ENCODE measurements at places on chromosomes 12 and 14. TPM values are rescaled to one million over a fixed set of nuclear protein-coding genes. Genes with fewer than 3 reads are reported as not detected.

GPRC5D gene
- not detected for total RNA-seq

CYP46A1 gene
- total RNA-seq: 0.64 TPM

PRH2 gene
- total RNA-seq: not detected

ZC2HC1C gene
- total RNA-seq: 7.5 TPM

CLEC7A gene
- total RNA-seq: 83.4 TPM

ATF1 gene
- 17.2 TPM for total RNA-seq

GALNT9 gene
- total RNA-seq: 0.82 TPM

KRT78 gene
- total RNA-seq: not detected

OAS2 gene
- 2.0 TPM for total RNA-seq

- DNase-seq: no peak
These were observed 38.8 kb upstream of the EML1 start for GRCh38 chr14:99754141-99755067.

DNA sequence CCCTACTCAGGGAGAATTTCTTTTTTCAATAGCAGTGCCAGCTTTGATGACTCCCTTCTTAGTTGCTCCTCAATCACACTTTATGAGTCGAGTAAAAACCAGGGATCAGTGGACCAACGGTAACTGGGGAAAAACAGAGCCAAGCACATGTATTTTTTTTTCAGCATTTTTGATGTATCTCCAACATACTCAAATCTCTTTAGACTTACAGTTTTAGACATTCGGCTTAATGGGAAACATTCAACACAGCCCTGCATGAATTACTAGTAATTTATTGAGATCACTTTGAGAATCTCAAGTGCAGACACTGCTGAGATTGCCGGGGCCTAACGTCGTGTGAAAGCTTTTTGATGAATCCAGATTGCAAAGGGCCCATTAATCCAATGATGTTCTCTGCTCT, 306.7 kb downstream of the NUAK1 start:
- no peak for DNase-seq

DNA sequence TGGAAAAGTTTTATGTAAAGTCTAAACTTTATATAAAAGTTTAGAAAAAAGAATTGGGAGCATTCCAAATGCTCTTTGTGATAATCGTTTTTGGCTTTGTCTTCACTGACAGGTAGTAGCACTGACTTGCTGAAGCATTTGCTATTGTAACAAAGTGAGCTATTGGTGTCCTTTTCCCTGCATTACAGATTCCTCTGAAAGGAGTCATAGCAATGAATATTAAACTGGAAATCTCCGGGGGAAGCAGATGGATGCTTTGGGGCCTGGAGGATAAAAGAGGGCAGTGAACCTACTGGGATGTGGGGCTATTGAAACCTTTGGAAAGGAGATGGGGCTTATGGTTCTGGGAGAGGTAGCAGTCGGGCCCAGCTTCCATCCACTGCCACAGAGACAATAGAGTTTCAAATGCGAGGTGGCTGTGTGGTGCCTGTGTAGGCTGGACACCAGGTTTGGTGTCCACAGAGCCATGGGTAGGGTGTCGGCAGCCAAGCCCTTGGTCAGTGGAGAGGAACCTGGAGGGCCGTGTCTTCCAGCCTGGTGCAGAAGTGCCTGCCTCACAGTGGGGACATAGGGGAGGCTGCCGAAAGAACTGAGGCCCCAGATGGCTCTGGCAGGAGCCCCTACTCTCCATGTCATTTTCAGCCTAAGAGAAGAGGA, 10.1 kb downstream of the GSG1 start:
- no peak for DNase-seq

DNA sequence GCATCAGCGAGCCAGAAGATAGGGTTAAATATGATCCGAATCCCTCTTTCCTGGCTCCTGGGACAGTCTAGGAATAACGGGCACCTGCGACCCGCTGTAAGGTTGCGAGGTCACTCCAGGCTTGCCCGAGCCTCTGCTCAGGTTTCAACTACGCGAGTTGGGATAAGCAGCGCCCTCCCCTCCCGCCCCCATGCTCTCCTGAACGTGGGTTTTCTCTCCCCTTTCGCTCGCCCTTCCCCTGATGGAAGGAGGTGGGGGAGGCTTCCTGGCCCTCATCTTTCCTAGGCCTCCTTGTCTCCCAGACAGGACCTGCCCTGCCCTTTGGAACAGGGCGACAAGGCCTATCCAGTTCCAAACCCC, 753 bp upstream of the ATP5MC2 start:
- DNase-seq: peak; percentile 41

GRCh38 chr12:11859705-11860425, 210.4 kb downstream of the ETV6 start:
- no peak for DNase-seq

DNA sequence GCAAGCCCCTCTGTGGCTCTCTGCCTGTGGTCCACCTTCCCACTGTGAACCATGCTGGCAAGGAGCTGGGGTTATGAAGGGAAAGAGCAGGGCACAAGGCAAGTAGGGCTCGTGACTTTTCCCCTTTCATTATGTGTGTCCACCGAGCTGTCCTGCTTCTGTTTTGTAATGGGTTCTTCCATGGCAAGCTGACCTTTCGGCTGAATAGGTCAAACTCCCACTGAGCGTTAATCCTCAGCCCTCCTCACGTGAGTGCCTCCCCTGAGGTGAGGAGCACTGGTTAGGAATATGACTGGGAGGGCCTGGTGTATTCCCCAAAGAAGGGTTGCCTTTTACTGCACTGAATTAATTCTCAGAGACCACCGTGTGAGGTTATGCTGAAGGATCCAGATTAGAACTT, 424.3 kb downstream of the NPAS3 start:
- DNase-seq: no peak

- no peak for DNase-seq
These were observed 19.0 kb upstream of the TCL1B start for GRCh38 chr14:95667249-95667693.

DNA sequence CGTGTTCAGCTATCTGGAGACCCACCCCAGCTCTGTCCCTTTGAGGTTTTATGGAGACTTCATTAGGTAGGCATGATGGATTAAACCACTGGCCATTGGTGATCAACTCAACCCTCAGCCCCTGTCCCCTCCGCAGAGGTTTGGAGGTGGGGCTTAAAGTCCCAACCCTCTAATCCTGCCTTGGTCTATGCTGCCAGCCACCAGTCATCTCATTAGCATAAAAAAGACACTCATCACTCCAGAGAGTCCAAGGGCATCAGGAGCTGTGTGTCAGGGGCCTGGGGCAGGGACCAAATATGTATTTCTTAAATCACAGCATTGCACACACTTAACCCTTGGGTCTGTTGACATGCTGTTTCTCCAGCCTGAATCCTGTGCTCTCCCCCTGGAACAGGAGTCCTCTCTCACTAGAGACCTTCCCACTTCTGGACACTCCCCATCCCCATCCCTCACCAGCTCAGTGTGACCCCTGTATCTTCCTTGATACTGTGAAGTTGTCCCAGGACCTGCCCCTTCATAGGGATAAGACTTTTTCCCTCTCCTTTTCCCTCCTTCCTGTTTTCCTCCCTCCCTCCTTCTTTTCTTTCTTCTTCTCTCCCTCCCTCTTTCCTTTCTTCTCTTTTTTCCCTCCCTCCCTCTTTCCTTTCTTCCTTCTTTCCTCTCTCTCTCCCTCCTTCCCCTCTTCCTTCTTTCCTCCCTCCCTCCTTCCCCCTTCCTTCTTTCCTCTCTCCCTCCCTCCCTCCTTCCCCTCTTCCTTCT, 54.7 kb upstream of the CLMN start:
- no peak for DNase-seq

- no peak for DNase-seq
These were observed 130.1 kb downstream of the CCDC91 start for GRCh38 chr12:28320353-28320752.

- DNase-seq: no peak
These were observed 6.0 kb upstream of the VAMP1 start for GRCh38 chr12:6476489-6476888.

GRCh38 chr14:97618917-97619690, 821.9 kb downstream of the VRK1 start:
- DNase-seq: no peak

DNA sequence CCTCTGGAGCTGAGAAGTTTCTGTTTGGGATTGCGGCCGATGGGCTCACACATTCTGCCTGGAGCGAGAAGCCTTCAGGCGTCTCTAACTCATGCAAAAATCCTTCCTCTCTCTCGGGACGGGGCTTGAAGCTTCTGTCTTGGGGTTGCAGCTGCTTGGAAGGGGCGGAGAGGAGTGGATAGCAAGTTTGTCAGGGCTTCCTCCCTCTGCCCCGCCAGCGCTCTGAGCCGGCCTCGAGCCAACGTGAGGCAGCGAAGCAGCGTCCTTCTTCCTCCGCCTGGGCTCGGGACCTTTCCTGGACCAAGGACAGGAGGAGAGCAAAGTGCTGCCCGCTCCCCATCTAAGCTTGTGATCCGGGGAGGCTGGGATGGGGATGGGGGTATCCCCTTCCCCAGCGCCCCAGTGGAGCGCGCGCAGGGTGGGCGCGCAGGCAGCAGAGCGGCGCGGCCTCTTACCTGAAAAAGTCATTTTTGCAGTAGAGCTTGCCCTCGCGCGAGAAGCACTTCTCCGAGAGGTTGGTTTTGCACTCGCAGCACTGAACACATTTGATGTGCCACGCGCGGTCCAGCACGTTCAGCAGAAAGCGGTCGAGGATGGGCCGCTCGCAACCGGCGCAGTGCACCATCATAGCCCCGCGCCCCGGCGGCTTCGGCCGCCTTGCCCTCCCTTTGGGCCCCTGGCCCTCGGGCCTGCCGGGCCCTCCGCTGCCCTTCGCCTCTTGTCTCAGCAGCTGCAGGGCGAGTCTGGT, 626 bp downstream of the LHX5 start:
- DNase-seq: no peak

DNA sequence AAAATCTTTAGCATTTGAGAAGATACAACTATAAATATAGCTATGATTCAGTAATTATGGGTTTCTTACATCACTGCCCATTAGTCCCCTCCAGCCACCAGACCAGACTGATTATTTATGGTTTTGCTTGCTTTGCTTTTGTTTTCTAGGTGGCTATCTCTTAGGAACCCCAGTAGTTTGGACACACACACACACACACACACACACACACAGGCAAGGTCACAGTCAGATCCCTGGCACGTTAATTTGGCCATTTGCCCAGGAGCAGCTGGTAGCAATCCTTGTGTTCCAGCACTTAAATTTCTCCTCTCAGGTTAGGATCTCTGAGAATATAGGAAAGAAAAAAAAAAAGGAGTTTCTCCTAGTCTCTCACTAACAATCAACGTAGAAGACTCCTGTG, 90.2 kb upstream of the RESF1 start:
- DNase-seq: no peak

DNA sequence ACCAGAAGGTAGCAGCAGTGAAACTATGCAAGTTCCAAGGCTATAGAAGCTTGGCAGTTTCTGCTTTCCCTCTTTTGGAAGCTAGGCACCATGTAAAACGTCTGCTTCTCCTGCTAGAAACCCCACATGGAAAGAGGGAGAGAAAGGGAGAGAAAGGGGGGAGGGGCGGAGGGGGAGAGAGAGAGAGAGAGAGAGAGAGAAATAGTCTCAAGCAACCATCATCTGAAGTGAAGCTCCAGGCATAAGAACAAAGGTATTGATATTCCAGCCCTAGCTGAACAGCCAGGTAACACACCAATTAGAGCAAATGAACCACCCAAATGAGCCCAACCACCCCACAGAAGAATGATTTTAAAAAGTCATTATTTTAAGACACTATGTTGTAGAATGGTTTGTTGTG, 8.5 kb downstream of the SLC6A15 start:
- DNase-seq: no peak

DNA sequence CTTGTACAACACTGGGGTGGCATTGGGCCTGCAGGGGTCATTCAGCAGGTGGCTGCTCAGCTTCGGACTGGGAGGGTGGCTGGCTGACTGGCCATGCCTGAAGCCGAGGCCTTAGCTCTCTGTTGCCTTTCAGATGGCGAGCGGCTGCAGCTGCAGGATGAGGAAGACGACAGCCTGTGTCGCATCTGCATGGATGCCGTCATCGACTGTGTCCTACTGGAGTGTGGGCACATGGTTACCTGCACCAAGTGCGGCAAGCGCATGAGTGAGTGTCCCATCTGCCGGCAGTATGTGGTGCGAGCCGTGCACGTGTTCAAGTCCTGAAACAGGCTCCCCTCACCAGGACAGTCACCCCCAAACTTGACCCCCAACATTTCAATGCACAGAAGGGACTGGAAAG, 23.3 kb downstream of the RNF34 start:
- DNase-seq: no peak

DNA sequence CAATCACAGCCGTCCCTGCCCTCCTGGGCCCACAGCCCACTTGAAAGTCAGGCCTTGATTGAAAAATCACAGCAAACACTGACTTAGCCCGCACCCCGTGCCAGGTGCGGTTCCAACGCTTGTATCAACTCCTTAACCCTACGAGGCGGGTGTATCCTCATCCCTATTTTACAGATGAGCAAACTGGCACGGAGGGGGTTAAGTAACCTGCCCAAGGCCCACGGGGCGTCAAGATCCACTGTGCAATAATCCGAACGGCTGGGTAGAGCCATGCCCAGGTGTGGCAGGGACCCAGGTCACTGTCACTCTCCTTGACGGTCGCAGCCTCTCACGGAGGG, 583 bp downstream of the DNAH10 start:
- no peak for DNase-seq

DNA sequence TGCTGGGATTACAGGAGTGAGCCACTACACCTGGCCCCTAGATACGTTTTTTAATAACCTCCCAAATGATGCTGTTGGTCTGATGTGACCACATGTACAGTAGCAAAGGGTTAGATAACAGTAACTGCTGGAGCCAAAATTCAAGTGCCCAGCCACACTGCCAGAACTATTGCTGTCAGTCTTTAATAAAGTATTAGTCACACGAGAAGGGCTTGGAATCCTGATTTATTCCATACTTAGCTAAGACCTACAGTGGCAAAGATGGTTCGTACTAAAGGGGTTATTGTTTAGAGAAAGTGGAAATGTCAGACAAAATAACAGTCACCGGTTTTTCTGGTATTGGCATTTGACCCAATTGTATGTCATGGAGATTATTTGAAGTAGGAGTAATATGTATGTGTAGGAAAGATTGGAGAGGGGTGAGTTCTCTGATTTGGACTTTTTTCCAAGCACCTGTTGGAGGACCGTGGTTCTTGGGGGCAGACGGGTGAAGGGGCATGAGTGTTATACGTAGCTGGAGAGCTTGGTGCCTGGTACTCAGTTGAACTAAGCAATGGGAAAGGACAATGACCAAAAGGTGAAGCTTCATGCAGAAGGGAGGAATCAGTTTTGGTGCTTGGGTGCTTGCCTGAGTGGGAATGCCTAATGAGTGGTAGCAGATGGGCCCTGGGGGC, 9.7 kb downstream of the TUBA1C start:
- DNase-seq: no peak

GRCh38 chr14:103508521-103509329, 13.9 kb downstream of the CKB start:
- no peak for DNase-seq

DNA sequence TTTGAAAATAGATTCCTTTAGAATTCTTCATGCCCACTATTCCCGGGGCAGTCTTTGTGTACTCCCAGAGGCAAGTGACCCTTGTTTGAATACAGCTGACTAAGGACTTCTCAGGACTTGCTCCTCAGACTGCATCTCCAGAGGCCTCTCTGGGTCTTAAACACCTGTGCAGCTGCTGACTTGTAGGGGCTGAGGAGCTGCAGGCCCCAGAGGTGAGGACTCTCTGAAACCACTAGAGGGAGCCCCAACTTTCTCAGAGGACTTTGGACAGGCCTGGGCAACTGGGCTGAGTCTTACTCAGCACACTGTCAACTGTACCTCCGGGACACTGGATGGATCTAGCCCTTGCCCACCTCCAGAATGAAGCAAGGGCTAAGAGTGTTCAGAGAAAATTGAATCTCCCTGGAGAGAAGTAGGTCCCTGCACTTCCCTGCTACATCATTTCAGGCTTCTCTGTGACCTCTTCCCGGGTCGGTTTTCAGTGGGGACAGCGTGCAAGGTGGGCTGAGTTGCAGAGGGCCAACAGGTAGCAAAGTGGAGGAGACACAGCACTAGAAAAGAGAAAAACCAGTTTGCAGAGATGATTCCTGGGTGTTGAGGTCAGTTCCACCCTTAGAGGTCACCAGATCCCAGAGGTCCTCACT, 164.6 kb downstream of the TMEM117 start:
- DNase-seq: no peak

Measured in transverse colon (tissue), 4 donors.